Right lobe of liver (tissue), 6 donors: ENCODE measurements at places on chromosomes 4 and X. TPM values are rescaled to one million over a fixed set of nuclear protein-coding genes. Genes with fewer than 3 reads are reported as not detected.

HTRA3 gene
- total RNA-seq: 1.6 TPM

PCYT1B gene
- total RNA-seq: not detected

HEPH gene
- 2.3 TPM for total RNA-seq

ERVMER34-1 gene
- total RNA-seq: 0.12 TPM

KLHL2 gene
- 19.9 TPM for total RNA-seq

ACSL4 gene
- total RNA-seq: 76.7 TPM

PPP4R3C gene
- not detected for total RNA-seq

FAM149A gene
- 26.7 TPM for total RNA-seq

FGF13 gene
- total RNA-seq: 1.6 TPM

CSAG3 gene
- total RNA-seq: not detected
